Pulmonary artery endothelial cell (primary cell): ENCODE measurements at places on chromosomes 16 and 17.

DNA sequence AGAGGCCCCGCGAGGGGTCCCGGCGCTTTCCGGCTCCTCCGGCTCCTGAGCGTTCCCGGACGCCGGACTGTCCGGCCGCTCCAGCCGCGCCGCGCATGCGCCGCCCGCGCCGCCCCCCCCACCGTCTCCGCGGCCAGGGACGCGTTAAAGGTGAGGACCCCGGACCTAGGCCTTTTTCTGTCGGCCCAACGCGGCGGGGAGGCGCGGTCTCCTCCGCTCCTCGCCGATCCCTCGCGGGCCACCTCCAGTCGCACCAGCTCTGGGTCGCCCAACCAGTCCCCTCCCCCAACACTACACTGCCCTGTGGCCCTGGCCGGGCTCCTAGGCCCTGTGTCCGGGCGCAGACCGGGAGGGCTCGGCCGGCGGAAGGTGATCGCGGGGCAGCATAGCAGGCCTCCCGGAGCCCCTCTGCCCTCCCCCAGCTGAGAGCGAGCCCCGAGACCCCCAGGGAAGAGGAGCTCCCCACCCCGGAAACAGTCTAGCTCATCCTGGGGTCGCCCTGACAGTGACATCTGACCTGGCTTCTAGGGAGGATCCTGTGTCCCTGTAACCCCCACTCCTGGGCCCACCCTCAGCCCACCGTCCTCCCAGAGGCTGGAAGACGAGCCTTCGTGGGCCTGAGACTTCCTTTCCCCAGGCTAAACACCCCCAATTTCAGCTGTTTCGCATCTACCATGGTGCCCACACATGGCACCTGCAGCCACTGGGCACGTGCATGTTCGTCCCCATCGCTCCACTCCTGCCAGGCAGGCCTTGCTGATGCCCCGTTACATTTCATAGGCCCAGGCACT lies 14.7 kb upstream of the BCAR1 start:
- no peak for DNase-seq

GRCh38 chr16:55655897-55656681 lies at the start of gene SLC6A2:
Gene SLC6A2, plus strand, starts transcription at chr16:55655988. Its CDS starts 707 bp downstream, at chr16:55656695.
- DNase-seq: no peak

GRCh38 chr17:80102664-80103448 lies 1.5 kb downstream of the GAA start:
- no peak for DNase-seq

GRCh38 chr17:10842658-10843057 lies 4.8 kb upstream of the PIRT start:
- DNase-seq: no peak
